ENCODE measurements at places on chromosomes 3 and 15.

- DNase-seq: no peak
These were observed 330.7 kb upstream of the LRRC3B start for GRCh38 chr3:26291840-26292239.

- no peak for DNase-seq
These were observed 67.3 kb downstream of the TGFBR2 start for GRCh38 chr3:30673425-30674341.

DNA sequence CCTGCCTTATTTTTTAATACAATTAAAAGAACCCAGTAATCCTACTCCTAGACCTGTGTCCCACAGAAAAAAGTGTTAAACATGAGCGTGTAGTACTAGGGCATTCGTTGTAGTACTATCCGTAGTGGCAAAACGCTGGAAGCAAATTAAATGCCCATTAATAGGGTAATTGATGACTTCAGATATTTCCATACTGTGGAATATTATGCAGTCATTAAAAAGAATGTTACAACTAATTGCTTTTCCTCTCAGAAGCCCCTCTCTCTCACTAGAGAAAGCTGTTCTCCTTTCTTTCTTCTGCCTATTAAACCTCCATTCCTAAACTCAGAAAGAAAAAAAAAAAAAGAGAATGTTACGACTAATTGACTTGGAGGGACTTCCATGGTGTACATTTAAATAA lies 2.7 kb downstream of the BBS4 start:
- DNase-seq: no peak

DNA sequence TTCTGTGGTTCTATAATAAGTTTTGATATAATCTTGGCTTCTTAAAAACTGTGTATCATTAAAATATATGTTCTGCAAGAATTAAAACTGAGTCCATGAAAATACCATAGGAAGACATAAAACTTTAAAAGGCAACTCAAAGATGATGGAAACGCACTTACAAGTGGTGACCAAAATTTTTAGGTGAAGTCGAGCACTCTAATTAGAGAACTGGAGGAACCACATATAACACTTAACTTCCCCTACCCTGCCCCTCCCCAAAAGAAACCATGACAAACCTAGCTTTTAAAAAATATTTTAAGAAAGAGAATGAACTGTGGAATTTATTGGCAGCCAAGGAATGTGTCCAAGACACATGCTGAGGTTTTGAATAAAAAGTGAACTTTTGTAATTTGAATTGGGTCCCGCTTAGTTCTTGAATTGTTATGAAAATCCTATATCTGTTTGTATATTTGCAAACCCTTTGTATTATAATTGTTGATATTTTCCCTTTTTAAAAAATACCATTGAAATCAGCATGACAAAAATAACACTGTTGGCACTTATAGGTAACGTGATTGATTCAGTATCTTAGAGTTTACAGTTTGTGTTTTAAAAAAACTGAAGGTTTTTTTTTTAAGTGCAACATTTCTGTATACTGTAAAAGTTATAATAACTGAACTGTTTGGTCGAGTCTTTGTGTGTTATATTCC lies 7.7 kb downstream of the NR2F2 start:
- no peak for DNase-seq

- no peak for DNase-seq
These were observed 175.0 kb downstream of the ATP10A start for GRCh38 chr15:25688166-25688565.

GRCh38 chr3:115638991-115639390 lies 15.7 kb downstream of the GAP43 start:
- no peak for DNase-seq

GRCh38 chr3:146672941-146673340 lies 67.8 kb upstream of the PLSCR5 start:
- no peak for DNase-seq

DNA sequence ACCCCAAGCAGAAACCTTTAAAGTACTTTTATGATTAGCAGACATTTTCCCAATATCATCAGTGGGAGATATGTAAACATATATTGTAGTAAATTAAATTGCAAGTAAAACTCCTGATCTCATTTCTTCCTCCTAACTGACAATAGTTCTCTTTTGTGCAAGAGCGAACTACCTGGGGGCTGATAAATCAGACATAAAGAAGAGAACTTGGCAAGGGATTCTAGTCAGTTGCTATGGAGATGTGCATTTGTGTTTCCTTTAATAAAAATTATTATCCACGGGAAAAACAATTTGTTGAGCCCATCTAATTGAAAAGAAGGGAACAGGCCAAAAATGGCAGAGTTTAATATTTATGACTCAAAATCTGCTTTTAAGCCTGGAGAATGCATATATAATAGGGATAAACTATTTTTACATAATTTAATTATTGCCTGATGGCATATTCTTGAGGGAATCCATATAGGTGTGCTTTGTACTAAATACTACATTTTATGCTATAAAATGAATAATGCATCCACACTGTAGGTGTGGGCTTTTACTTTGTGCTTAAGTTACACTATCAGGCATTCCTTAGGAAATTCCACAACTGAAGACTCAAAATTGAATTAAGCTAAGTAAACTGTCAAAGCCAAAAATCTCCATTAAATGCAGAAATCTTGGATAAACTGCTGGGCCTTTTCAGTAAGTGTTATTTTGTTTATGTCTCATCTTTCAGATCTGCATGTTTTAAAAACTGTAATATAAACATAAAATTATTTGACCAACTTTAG lies 258.1 kb downstream of the ERC2 start:
- DNase-seq: no peak

- no peak for DNase-seq
These were observed 1105.4 kb downstream of the TUSC7 start for GRCh38 chr3:117814975-117815374.

- DNase-seq: no peak
These were observed 3.4 kb upstream of the HHLA2 start for GRCh38 chr3:108292905-108293328.

DNA sequence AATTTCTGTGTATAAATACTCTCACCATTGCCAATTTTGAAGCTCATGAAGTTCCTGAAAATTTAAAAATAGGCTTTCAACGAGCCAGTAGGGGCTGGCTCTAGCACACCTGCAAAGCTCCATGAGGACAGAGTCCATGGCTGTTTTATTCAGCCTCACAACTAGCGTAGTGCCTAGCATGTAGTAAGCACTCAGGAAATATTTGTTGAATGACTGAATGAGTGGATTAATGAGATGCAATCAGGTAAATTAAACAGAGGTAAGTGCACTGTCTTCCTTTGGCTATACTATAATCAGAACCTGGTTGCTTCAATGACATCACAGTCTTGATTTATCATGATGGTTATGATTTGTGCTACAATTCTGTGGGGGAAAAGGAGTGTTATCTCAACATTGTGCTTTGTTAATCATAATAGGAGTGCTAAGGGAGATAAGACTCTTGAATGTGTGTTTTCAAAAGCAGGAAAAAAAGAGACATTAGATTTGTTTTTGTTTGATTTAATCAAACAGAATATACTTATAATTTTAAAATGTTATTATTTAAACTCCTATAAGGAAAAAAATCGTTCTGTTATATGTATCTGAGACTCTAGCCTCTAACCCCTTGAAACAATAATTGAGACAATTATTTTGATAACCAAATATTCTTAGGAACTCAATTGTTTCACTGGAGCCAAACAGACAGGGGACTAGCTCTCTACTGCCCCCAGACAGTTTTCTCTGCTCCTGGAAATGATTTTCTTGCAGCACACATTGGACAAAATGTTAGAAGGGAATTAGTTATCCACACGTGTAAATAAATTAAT lies 171.7 kb upstream of the ATP11B start:
- no peak for DNase-seq

- DNase-seq: no peak
These were observed 16.5 kb upstream of the FAM3D start for GRCh38 chr3:58683001-58683458.

GRCh38 chr3:24470277-24470676 lies 24.4 kb downstream of the THRB start:
- no peak for DNase-seq

GRCh38 chr3:85935171-85935570 lies 976.4 kb downstream of the CADM2 start:
- no peak for DNase-seq

DNA sequence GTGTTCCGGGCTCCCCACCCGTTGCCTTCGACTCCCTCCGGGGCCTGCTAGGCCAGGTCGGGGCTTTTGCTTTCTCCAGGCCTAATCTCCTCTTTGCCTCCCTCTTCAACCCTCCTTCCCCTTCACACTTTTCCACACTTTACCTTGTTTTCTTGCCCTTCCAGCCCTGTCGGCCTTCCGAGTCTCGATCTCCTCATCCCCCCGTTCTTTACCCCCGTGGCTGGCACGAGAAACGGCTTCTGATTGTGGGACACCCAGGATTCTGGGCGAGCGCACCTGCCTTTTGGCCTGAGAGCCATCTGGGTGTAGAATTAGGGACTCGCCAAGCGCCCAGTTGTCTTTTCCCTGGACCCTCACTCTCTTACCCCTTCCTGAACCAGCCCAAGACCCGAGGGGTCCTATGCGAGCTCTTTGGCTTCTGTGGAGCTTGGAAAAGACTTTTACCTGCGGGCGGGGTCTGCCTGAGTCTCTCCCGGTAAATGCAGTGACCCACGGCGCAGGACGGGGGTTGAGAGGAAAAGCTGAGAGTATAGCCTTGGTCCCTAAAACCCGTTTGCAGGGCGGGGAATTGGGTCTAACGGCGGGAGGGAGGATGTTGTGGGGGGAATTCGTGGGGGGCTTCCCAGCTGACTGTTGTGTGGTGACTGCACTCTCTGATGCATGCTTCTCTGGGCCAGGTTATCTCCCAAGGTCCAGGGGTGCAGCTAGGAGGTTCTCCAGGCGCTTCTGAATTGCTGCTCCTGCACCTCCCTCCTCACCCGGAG lies 5.5 kb upstream of the ONECUT1 start:
- DNase-seq: no peak
